ENCODE measurements at places on chromosomes 11 and 22.

DNA sequence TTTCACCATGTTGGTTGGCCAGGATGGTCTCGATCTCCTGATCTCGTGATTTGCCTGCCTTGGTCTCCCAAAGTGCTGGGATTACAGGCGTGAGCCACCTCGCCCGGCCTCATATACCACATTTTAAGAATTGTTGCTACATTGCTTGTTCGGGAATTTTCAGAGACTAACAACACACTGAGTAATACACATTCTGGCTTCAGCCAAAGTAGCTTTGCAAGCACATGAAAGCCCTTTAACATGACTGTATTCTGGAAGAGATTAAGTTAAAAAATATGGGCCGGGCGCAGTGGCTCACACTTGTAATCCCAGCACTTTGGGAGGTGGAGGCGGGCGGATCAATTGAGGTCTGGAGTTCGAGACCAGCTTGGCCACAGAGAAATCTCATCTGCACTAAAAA, 15.0 kb downstream of the CRTAM start:
- no peak for DNase-seq

DNA sequence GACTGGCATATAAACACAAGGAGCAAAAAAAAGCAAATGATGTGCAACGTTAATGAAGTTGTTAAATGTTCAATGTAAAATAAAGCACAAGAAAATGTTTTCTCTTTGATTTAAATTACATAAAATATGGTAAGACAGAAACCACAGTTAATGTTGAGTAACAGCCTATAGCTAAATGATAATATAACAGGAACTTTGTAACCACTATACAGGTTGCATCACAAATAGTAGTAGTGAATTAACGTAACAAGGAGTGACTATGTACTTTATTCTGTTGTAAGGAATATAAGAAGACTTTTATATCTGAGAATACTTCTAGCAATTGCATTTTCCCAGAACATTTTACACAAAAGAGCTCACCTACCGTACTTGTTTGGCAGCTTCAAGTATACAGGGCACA, 16.9 kb downstream of the SAAL1 start:
- DNase-seq = no peak

GRCh38 chr11:117786135-117786870, 10.7 kb downstream of the DSCAML1 start:
- no peak for DNase-seq

DNA sequence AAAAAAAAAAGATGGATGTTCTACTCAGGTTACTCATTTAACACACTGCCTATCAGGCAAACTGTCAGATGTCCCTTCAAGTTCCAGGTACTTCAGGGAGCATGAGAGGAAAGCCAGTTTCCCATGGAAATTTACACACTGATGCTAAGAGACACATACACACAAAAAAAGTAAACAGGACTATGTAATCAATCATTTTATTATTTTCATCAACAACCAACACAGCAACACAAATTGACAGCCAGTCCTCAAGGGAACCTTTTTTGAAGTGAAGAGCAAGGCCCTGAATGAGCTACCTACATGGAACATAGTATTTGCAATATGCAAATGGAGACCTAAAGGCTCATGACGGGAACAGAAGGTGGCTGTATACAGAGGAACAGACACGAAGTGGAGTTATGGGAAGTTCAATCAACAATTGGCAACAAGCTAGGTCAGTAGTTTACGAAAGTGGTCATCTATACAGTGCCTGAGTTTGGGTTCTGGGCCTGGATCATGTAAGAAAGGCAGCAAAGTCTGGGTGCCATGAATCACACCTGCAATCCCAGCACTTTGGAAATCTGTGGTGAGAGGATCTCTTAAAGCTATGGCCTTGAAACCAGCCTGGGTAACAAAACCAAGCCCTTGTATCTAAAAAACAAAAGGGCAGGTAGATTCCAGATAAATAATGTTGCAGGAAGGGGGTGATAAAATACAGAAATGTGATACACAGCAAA, 12.6 kb upstream of the WDR74 start:
- no peak for DNase-seq

All from activated gamma-delta T cell (primary cell).